Central memory CD8-positive, alpha-beta T cell (primary cell): ENCODE measurements at places on chromosomes 7 and 10.
A peak's percentile ranks its signal among the peaks of the same experiment; 100 is the strongest.

GRCh38 chr10:95391581-95392216 is 100.9 kb upstream of the PDLIM1 start:
- H3K27me3 ChIP-seq, result peaks cover 2% of the 10 kb centered on the region
- H3K4me1 ChIP-seq, result no peaks in the 10 kb centered on the region
- no peak overlapping the region for H3K4me3 ChIP-seq
- H3K36me3 ChIP-seq, result no peaks in the 10 kb centered on the region

DNA sequence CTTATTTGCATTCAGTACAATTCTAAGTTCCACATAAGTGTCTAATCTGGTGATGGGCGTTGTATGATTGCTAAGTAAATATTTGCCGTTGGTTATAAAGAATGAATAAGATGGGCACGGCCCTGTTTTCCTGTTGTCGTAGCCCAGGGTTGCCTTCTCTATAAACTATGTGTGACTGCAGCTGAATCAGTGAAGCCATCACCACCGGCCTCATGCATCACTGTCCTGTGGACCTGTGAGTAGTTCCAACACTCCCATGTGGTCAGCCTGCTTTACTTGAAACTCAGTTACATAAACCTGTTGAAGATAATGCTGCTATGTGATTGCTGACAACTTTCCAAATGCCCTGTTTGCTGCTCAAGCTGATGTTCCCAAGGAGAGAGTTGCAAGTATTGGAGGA is 21.6 kb upstream of the KLF6 start:
- H3K4me1 ChIP-seq, result peaks cover 64% of the 10 kb centered on the region
- H3K27ac ChIP-seq, result no peak overlapping the region
- no peak for DNase-seq

DNA sequence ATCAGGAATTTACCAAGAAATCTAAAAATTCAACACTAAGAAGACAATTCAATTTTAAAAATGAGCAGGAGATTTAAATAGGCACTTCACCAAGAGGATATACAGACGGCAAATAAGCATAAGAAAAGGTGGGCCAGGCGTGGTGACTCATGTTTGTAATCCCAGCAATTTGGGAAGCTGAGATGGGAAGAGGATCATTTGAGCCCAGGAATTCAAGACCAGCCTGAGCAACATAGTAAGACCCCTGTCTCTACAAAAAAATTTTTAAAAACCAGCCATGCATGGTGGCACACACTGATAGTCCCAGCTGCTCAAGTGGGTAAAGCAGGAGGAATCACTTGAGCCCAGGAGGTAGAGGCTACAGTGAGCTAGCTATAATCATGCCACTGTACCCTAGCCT is 3.5 kb upstream of the AKR1D1 start:
- no peak for DNase-seq
- H3K27me3 ChIP-seq, result peaks cover 59% of the 10 kb centered on the region
- no peak overlapping the region for H3K4me3 ChIP-seq
- no peaks in the 10 kb centered on the region for H3K4me1 ChIP-seq

GRCh38 chr10:96380821-96381220 is 22.0 kb upstream of the OPALIN start:
- H3K27me3 ChIP-seq, result peaks cover 23% of the 10 kb centered on the region
- H3K36me3 ChIP-seq, result no peaks in the 10 kb centered on the region
- H3K27ac ChIP-seq, result no peak overlapping the region
- no peak for DNase-seq

DNA sequence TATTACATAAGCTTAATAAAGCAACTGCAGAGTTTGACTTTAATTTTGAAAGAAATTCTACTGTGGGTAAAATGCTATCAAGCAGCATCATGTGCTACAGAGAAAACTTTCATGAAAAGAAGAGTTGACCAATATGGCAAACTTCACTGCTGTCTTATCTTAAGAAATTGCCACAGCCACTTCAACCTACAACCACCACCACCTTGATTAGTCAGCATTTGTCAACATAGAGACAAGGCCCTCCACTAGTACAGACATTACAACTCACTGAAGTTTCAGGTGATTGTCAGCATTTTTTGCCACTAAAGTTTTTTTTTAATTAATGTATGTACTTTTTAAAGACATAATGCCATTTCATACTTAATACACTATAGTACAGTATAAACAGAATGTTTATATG is 350.3 kb downstream of the HPSE2 start:
- H3K4me3 ChIP-seq, result no peak overlapping the region
- no peaks in the 10 kb centered on the region for H3K36me3 ChIP-seq

GRCh38 chr10:1632596-1632995 is 104.7 kb downstream of the ADARB2 start:
- no peaks in the 10 kb centered on the region for H3K36me3 ChIP-seq
- H3K27ac ChIP-seq, result no peak overlapping the region
- no peak overlapping the region for H3K4me3 ChIP-seq
- no peaks in the 10 kb centered on the region for H3K4me1 ChIP-seq

DNA sequence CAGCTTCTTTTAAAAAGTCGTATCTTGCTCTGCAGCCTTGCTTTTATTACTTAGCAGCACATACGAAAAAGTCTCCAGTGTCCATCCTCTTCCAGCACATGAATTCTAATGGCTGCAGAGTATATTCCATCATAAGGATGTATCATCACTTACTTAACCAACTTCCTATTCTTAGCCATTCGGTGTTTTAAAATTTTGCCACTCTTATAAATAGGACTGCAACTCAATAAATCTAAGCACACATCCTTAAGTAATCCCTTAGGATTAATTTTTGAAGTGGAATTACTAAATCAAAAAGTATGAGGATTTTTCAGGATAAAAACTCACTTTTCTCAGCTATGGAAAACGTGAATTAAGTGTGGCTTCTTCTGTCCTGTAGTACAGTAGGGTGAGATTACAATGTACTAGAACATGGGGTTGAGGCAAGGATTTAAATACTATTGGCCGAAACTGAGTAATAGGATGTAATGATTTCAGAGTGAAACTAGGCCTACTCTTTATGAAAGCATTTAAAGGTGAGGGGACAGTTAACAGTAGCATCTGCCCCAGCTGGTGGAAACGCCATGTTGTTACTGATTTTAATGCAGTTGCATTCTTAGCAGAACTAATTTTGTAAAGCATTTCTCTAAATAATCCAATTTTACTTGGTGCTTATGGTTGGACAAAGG is 1035.5 kb downstream of the LRMDA start:
- DNase-seq, result no peak
- H3K27ac ChIP-seq, result no peak overlapping the region
- no peak overlapping the region for H3K4me3 ChIP-seq
- H3K27me3 ChIP-seq, result no peaks in the 10 kb centered on the region

- H3K27ac ChIP-seq, result peak within 1 kb of the TSS; percentile 83
- H3K4me1 ChIP-seq, result peaks cover 47% of the 10 kb centered on the region
- H3K4me3 ChIP-seq, result peak within 1 kb of the TSS; percentile 90
- peaks cover 21% of the 10 kb centered on the region for H3K36me3 ChIP-seq
Measured at GRCh38 chr10:104254493-104255310, at the start of gene GSTO1. GSTO1 (plus strand) TSS chr10:104254892; CDS start chr10:104254929, 37 bp downstream.
